ENCODE measurements at places on chromosomes 12 and 14. TPM values are rescaled to one million over a fixed set of nuclear protein-coding genes. Genes with fewer than 3 reads are reported as not detected.

BATF gene
- 2.9 TPM for total RNA-seq

MYL6 gene
- 2,061 TPM for total RNA-seq

SDS gene
- not detected for total RNA-seq

KCNH5 gene
- total RNA-seq, result not detected

KRT72 gene
- not detected for total RNA-seq

MYF6 gene
- not detected for total RNA-seq

OASL gene
- 0.19 TPM for total RNA-seq

KIF5A gene
- total RNA-seq, result not detected

CD163L1 gene
- total RNA-seq, result 15.0 TPM

KRT3 gene
- total RNA-seq, result not detected

PRR4 gene
- total RNA-seq, result 0.76 TPM

TAPBPL gene
- 8.2 TPM for total RNA-seq

WSCD2 gene
- total RNA-seq, result not detected

SARNP gene
- total RNA-seq, result 89.0 TPM

All from vein endothelial cell (primary cell).